ENCODE measurements at places on chromosomes 13 and 19.

GRCh38 chr13:95568131-95568530 is 15.6 kb downstream of the CLDN10 start:
- DNase-seq: no peak

DNA sequence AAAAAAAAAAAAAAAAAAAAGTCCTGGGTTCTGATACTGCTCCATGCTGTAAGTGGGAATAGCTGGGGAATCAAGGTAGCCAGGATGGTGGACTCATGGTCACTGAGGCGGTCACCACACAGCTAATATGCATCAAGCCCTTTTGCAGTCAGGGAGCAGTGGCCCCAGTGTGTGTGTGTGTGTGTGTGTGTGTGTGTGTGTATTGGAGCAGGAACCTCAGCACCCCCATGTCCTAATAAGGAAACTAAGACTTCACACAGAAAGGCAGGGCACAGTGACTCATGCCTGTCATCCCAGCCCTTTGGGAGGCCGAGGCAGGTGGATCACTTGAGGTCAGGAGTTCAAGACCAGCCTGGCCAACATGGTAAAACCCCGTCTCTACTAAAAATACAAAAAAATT is 12.0 kb downstream of the B3GNT3 start:
- no peak for DNase-seq

DNA sequence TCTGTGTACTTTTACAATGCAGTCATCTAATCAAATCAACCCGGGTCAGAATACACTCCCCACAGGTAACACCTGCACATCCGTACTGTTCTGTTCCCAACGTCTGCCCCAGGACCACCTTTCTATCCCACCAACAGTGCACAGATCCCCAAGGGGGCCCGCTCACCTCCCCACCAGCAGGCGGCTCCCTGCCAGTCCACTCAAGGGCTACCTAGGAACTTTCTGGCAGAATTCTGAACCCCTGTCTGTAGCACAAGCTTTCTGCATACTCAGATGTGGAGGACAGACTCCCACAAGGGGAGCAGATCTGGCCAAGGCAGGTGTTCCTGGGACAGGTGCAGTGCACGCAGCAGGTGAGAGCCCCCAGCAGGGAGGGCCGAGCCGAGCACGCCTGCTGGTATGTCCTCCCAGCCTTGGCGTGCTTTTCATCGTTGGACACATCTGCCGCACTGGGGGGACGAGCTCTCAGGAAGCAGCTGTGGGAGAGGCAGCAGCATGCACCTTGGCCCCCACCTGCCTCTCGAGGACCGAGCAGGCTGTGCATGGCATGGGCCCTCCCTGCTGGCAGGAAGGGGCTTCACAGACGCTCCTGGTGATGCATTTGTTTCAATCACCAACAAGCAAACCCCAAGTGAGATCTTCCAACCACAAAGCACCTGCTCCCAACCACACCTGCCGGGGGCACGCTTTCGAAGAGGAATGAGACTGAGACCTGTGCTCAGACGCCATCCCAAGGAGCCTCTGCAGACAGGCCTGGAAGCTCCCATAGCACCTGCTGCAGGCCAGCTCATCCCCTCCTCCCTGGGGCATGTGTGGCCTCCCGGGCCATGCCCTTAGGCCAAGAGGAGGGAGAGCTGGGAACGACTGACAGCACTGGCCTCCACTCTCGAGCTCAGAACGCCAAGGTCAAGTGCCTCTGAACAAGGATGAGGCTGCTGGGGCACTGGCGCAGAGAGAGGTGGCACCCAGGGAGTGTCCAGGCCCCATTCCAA is 35.9 kb downstream of the RAB20 start:
- no peak for DNase-seq

- no peak for DNase-seq
Observed at GRCh38 chr13:98489446-98490194, 87.3 kb downstream of the STK24 start.

DNA sequence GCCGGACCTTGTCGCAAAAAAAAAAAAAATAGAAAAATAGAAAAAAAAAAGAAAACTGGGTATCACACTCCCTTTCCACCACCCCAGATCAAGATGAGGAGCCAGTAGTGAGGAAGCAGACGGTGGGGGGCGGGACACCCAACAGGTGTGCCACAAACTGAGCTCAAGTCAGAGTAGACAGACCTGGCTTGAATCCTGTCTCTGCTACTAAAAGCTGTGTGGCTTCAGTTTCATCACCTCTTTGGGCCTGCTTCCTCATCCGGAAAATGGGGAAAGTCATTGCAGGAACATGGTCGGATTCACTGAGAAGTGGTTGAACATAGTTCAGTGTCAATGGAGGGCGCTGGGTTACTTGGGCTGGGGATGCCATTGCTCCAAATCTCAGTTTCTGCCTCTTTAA is 2.9 kb downstream of the HIF3A start:
- no peak for DNase-seq

DNA sequence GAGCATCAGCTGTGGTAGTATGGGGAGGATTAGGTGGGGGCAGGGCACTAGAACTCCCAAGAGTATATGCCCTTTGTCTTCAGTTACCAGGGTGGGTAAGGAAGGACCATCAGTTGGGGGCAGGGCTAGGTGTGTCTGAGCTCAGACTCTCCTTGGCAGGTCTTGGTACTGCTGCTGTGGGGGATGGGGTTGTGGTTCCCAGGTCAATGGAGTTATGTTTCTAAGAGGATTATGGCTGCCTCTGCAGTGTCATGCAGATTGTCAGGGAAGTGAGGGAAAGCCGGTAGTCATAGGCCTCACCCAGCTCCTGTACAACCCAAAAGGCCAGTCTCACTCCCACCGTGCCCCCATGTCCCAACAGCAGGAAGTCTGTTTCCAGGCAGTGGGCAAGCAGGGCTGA is 8.8 kb upstream of the ZNF578 start:
- no peak for DNase-seq

GRCh38 chr19:51771376-51772130 is 10.6 kb downstream of the FPR2 start:
- DNase-seq: no peak

DNA sequence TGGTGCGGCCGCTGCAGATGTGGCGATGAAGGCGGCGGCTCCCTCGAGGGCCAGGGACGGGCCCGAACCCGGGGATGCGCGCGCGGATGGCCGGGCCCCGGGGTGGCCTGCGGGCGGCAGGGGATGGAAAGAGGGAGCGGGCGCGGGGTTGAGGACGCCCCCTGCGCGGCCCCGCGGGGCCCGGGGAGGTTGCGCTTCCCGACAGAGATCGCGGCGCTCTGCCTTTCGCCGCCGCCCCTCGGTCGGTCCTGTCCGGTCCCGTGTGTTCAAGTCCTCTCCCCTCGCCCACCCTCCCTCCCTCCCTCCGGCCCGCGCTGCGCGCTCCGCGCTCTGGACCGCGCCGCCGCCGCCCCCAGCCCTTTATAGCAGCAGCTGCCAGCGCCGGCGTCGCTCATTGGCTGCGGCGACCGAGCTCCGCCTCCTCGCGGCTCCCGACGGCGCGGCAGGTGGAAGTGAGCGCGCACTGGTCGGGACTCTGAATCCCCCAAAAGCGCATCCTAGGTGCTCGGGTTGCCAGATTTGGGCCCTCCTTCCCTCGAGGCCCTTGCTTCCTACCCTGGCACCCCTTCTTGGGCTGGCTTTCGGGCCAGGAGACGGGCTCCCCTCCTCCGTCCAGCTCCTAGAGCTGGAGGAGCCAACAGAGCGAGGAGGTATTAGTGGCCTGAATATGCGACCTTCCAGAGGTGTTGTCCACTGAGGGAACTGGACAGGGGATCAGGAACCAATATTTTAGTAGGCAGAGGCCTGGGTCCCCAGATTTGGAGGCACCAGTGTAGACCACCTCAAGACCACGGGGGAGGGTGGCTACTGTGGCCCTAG is at the start of gene ELAVL3:
Gene ELAVL3 (minus strand): TSS at position 332 of the 819 bp plus-strand sequence. CDS start 438 bp downstream, outside the sequence.
- no peak for DNase-seq

DNA sequence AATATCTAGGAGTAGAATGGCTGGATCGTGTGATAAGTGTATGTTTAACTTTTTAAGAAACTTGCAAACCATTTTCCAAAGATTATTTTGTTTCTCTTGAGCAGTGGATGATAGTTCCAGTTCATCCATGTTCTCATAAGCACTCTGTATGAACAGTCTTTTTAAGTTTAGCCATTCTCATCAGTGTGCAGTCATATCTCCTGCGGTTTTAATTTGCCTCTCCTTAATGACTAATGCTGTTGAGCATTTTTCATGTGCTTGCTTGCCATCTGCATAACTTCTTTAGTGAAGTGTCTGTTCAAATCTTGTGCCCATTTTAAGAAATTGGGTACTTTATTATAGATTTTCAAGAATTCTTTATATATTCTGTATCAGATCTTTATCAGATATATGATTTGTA is 58.6 kb downstream of the WASF3 start:
- no peak for DNase-seq

GRCh38 chr19:16370641-16371391 is 46.2 kb downstream of the KLF2 start:
- DNase-seq: no peak

DNA sequence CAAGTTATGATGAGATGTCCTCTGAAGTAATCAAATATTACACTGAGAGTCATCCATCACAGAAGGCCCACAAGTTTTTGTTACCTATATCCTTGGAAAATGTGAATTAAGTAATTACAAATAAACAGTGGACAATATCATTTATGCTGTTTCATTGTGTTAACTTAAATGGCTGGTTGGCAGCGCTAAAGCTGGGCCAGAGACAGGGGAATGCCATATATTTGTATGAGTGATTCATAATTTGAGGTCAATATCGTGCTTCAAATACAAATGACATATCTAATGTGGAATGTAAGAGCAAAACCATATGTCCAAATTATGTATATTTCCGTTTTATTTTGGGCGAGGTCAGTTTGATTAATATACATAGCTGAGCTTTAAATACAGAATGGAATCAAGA is 1556.2 kb downstream of the SLITRK5 start:
- no peak for DNase-seq

DNA sequence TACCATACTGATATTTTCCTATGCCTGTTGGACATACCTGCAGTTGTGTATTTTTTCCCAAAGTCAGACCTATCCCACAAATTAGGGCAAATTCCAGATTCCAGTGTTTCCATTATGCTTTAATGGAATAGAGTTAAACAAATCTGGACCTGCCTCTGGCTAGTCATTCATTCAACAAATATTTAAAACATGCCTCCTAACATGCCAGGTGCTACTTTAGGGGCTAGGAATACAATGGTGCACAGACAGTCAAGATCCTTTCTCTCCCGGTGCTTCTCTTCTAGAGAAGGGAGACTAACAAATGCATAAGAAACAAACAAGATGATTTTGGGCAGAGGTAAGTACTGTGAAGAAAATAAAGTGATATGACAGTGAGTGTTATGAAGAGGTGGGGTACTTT is 7.5 kb upstream of the WDFY2 start:
- no peak for DNase-seq
